HTR-8/SVneo (cell line): ENCODE measurements at places on chromosomes 1 and 21.

GRCh38 chr1:210222340-210223006, 10.1 kb upstream of the SERTAD4 start:
- DNase-seq: peak; percentile 51

DNA sequence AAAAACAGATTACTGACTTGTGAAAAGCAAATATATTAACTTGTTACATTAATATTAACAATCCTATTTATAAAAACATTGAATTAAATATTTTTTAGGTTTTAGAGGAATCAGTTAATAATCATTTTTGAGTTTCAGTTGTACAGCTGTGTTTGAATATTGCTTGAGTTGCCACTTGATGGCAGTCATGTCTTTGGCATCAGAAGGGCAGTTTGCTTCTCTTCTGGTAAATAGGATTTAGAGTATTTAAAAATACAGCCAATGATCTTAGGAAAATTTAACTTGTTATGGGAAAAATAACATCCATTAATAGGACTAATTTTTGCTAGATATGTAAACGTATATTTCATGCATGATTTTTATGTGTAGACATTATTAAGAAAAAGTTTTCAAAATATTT, 234.1 kb downstream of the NCAM2 start:
- DNase-seq: peak; percentile 11

DNA sequence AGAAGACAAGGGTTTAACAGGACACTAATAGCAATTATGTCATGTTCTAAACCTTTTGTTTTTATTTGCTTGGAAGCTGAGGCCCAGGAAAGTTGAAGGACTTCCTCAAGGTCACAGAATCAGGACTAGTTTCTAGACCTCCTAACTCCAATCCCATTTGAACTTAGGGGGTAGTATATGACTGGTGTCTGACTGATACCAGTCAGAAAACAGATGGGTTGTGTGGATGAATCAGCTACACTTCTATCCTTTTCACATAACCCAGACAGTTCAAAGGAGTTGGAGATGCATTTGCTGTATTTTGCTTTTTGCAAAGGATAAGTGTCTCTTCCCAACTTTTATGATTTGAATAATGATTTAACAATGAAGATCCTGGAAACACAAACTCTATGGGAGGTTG, 322.5 kb downstream of the HLX start:
- no peak for DNase-seq

DNA sequence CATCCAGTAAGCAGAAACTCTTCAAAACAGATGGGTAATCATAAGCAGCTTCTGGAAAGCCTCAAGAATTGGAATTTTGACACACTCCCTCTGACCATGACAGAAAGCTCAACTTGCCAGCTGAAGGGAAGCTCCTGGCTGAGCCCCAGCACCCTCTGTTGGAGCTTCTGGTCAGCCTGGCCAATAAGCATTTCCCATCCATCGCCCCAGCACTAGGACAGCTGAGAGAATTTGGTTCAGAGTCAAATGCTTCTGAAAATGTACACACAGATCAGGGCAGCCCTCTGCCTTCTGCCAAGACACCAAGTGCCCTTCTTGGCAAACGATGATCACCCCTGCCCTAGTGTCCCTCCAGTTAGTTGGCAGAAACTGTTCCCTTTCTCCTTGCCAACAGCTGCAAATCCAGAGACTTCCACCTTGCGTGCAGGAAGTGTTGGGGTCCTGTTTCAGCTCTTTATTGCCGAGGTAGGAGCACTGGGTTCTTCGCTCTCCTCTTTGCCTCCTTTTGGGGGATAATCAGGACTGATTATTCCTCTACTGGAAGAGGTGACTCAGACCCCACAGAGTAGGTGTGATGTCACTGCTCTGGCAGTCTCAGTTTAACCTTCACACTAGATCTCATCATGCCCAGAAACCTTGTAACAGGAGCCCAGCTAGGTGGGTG, 11.9 kb downstream of the PIGV start:
- DNase-seq: peak; percentile 38

- no peak for DNase-seq
These were observed 425.8 kb downstream of the DSCAM start for GRCh38 chr21:40421121-40421520.

DNA sequence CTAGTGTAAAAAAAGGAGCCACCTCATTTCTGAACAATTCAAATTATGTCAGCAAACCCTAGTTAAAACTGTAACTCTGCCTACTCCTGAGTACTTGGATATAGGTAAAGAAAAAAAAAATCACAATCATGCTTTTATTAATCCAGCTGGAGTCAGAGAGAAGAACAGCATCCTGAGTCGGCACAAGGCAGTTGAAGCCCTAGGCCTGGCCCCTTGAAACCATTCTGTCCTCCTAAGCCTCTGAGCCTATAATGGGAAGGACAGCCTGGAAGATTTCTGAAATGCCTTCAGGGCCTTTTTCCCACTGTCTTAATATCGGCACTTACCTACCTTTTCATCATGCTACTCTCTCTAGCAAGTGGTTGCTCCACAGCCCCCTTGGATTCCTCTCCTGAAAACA, 32.5 kb downstream of the CDC42BPA start:
- DNase-seq: no peak

GRCh38 chr1:43048601-43049011, 89.9 kb upstream of the SLC2A1 start:
- DNase-seq: no peak

- DNase-seq: no peak
These were observed 200.3 kb upstream of the SGIP1 start for GRCh38 chr1:66333466-66334199.

- DNase-seq: peak; percentile 76
These were observed 48.8 kb upstream of the WASF2 start for GRCh38 chr1:27538793-27539192.
